Thoracic aorta (tissue), 2 donors: ENCODE measurements at places on chromosomes 13 and 19.

- DNase-seq = no peak
Observed at GRCh38 chr19:10855879-10856522, 7.8 kb downstream of the C19orf38 start.

- peak; percentile 3 for DNase-seq
Observed at GRCh38 chr19:12090807-12091206, 26.3 kb downstream of the ZNF844 start.

DNA sequence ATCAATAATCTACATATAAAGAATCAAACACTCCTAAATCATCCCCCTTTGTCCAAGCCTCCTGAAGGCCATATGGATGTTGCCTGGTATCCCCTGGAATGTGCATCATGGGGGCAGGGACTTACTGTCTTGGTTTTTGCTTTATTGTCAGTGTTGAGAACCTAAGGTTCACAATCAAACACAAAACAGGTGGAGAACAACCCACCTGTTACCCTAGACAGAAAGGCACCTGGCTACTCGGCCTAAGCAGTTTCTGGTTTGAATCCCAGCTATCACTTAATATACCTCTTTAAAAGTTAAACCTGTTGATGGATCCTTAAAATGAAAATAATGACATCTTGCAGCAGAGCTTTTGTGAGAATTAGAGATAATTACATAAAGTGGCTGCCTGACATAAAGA, 68.9 kb downstream of the DCLK1 start:
- no peak for DNase-seq

DNA sequence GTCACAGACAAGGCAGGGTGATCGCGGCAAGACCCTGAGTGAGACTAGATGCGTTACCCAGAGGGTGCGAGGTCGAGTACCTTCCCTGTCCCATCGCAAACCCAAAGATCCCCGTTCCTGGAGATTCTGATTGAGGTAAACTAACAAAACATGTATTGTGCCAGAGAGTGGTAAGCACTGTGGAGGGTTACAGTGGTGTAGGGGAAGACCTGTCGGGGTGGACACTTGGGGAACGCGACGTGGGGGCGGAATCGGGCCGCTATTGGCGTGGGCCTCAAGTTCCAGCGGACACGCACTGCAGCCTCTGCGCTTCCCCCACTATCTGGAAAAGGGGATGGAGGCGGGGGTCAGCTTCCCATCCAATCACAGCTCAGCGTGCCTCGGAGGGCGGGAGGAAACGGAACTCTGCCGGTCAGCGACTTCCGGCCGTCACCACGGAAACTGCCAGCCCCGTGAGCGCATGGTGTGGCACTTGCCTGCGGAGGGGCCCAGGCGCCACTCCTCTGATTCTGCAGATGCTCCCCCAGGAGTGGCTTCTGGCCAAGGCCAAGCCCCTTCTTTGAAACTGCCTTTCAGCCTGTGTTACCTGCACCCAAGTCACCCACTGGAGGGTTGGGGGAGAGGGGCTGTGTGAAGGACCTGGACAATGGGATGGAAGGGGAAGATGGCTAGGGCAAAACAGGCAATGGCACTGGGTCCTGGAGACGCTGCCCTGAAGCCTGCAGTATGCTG, 1.0 kb upstream of the UBE2M start:
- DNase-seq = peak; percentile 76

DNA sequence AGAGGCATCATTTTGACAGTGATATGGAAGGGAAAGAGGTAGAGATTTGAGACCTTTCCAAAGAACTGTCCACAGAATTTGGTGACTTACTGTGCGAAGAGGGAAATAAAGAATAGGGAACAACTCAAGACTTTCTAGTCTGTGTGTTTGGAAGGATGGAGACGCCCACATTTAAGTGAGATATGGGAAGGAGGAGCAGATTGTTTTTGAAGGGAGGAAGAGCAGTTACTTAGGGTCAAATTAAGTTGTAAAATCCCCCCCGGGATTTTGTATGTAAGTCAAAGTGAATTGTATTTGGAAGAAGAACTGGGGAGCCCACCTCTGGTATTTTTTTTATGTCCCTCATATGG, 1.2 kb downstream of the USPL1 start:
- DNase-seq = no peak

DNA sequence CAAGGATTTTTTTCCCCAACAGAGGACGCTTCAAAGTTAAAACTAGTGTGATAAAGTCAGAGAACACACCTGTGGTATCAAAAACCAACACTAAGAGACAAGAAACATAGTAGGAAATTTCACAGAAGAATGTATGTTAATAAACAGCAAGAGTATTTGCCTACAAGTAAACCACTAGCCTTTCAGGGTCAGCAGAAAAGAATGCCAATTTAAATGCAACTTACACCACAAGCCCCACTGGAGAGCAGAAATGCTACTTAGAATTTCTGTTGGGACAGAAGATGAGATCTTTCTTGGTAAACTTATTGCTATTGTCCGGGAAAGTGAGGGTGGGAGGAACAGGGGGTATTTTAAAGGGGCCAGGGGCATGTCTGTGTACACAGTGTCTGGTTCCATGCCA, 68.6 kb downstream of the STK24 start:
- DNase-seq = no peak

- DNase-seq = no peak
Observed at GRCh38 chr13:109743706-109744453, 42.5 kb downstream of the IRS2 start.

DNA sequence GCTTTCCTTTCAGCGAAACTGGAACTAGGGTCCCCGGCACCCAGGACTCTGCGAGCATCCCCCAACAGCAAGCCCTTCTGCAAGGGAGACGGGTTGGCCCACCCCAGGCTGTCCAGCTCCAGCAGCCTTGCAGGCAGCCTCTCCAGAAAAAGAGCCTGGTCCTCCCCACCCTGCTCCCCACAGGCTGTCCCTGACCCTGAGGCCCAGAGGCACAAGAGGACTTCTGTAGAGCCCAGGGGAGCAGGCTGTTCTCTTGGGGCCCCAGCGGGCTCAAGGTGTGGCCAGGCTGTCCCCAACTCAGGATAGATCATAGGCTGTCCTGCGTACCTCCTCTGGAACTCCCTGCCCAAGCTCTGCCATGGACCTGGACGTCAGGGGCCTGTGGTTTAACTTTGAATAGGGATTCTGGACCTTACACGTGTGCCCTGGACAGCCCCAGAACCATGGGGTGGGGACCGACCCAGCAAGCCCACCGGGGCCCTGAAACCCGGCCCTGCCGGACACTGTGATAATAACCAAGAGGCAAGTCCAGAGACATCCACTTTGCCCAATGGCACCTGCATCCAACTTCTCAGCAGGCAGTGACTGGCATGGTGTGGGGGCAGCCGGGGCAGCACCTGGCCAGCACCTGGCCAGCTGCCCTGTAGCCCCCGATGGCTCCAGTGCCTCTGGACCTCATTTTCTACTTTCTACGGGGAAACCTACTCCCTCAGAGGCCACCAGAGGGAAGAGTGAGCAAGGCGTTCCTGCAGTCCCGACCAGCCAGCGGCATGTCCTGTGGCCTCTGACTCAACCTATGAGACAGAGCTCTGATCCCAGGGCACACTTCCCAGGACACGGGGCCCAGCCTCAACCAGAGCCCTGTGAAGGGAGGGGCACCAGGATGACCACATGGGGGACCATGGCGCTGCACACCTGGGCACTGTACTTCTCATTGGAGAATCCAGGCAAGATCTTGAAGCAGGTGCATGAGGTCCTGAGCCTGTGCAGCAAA, 50.9 kb upstream of the TPM4 start:
- DNase-seq = no peak

DNA sequence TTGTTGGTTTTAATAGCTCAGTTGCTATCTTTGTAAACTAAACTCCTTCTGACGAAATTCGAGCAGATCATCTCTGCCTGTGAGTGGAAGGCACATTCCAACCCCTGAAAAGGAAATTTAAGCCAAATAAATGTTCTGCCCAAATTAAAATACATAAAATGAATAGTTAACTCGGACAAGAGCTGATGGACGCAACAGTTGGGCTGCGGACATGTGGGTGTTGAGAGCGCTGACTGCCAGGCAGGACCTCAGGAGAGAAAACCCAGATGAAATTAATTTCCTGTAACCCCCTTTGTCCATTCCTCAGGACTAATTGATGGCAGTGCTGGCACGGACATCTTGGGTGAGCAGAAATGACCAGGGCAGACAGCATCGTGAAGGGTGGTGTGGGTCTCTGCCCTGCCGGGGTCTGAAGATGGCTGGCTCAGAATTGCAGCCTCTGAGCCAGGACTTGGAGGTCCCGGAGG, 86.5 kb downstream of the TSHZ3 start:
- no peak for DNase-seq

GRCh38 chr19:29806098-29806866, 5.5 kb upstream of the CCNE1 start:
- no peak for DNase-seq

GRCh38 chr19:18780631-18781030, 10.5 kb downstream of the COMP start:
- DNase-seq = no peak

DNA sequence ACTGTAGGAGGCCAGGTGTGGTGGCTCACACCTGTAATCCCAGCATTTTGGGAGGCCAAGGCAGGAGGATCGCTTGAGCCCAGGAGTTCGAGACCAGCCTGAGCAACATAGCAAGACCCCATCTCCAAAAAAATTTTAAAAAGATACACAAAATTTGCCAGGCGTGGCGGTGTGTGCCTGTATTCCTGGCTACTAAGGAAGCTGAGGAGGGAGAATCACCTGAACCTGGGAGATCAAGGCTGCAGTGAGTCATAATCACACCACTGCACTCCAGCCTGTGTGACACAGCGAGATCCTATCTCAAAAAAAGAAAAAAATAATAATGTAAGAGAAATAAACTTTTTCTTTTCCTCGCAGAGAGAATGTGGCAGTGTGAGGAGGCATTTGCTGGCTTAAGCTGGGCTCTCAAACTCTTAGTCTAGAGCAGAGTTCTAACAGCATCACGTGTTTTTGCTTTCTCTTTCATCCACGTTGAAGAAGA, 21.1 kb downstream of the FAM187B start:
- no peak for DNase-seq

GRCh38 chr13:32229443-32229842, 85.7 kb downstream of the ZAR1L start:
- DNase-seq = no peak

DNA sequence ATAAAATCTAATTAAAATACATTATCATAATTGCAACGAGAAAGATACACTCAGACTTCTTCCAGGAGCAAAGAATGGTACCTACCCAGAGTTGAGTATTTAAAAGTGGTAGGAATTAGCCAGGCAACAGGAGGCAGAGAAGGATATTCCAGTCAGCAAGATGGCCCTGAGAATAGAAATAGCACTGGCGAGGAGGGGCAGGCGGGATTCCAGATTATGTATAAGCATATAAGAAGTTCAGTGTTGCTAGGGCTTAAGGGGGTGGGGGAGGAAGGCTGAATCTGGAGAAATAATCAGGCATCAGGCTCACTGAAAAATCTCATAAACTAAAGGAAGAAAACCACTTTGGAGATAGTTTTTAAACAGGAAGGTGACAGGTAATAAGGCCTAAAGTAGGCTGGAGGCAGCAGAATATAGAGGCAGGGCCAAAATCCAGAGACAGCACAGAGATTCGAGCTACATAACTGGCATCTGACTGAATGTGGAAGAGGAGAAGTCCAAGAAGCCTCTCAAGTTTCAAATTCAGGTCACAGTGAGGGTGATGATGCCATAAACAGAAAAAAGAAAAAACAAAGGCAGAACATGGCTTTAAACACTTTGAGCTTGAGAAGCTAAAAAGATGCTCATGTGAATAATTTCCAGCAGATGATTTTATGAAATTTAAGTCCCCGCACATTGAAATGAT, 7.5 kb downstream of the KPNA3 start:
- DNase-seq = no peak

- DNase-seq = no peak
Observed at GRCh38 chr19:14441041-14441938, 8.2 kb downstream of the PKN1 start.

- no peak for DNase-seq
Observed at GRCh38 chr19:718251-718951, 9.7 kb downstream of the PALM start.

DNA sequence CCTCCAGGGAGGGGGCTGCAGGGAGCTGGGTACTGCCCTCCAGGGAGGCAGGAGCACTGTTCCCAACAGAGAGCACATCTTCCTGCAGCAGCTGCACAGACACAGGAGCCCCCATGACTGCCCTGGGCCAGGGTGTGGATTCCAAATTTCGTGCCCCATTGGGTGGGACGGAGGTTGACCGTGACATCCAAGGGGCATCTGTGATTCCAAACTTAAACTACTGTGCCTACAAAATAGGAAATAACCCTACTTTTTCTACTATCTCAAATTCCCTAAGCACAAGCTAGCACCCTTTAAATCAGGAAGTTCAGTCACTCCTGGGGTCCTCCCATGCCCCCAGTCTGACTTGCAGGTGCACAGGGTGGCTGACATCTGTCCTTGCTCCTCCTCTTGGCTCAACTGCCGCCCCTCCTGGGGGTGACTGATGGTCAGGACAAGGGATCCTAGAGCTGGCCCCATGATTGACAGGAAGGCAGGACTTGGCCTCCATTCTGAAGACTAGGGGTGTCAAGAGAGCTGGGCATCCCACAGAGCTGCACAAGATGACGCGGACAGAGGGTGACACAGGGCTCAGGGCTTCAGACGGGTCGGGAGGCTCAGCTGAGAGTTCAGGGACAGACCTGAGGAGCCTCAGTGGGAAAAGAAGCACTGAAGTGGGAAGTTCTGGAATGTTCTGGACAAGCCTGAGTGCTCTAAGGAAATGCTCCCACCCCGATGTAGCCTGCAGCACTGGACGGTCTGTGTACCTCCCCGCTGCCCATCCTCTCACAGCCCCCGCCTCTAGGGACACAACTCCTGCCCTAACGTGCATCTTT, 7.8 kb upstream of the CEACAM5 start:
- DNase-seq = no peak

DNA sequence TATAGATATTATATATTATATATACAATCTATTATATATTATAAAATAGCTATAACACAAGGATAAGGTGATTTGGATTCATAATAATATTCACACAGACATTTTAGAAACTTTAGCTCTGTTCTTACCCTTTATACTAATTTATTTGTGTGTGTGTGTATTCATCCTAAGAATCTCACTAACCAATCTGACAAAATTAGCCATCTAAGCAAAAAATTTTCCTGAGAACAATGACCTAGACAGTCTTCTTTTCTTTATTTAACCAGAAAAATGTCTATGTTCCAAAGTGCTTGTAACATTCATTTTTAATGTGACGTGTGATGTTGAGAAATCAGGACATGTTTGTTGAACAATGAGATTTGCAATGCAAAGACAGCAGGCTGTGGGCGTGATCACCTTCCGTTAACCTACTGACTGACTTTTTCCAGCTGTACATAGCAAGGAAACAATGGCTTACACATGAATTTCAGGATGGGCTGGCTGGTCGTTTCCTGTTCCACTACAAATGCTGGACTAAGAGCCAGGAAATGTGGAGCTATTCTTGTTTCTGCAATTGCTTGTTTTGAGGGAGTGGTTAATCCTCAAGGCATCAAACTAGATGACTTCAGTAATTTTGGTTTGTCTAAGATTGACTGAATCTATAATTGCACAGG, 634.6 kb upstream of the ARGLU1 start:
- no peak for DNase-seq
